ENCODE measurements at places on chromosomes 16 and 17. TPM values are rescaled to one million over a fixed set of nuclear protein-coding genes. Genes with fewer than 3 reads are reported as not detected.

The IGF2BP1 gene
- not detected for total RNA-seq

The MAPK7 gene
- total RNA-seq, result 35.3 TPM

- no peaks in the 10 kb centered on the region for H3K27me3 ChIP-seq
- no peak overlapping the region for H3K27ac ChIP-seq
- no peak overlapping the region for H3K4me3 ChIP-seq
- no peaks in the 10 kb centered on the region for H3K36me3 ChIP-seq
- DNase-seq, result no peak
These were observed 79.1 kb upstream of the SEC14L1 start for GRCh38 chr17:77061669-77062068.

GRCh38 chr17:21291862-21292261 is 7.4 kb downstream of the MAP2K3 start:
- no peak overlapping the region for H3K4me3 ChIP-seq
- no peaks in the 10 kb centered on the region for H3K36me3 ChIP-seq
- H3K4me1 ChIP-seq, result peaks cover 88% of the 10 kb centered on the region
- H3K27me3 ChIP-seq, result no peaks in the 10 kb centered on the region

DNA sequence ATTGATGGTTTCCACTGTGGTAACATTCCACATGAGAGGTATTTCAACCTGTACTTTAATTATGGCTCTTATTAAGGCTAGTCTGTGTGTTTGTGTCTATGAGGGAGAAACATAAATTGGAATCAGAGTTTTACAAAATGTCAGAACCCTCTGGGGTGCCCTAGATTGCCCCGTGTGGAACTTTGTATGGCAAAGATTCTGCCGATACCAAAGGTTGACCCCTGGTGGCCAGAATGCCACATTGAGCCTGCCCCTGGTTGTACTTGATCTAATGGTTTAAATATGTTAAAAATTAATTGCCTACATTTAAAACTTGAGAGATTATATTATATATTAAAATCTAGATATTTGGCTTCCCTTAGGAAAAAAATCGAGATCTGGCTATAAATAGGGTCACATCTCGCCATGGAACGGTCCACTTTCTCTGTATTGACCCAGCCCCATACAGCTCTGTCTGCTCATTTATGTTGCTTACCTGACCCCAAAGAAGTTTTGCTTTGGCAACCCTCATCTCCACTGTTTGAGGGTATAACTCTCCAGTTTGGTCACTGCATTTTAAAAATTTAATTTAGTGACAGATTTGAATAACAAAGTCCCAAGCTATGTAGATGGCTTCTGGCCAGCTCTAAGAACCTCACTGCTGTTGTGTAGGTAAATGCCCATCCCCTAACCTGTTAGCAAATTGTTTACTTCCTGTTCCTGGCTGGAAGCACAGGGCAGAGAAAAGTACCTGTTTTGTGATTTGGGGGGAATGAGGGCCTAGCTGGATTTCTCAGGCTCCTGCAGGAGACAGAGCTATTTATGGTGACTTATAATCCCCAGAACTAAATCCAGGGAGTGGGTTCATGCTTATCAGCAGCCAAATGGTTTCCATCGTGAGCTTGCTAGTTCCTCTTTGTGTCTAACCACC is 95.0 kb downstream of the PLCG2 start:
- H3K4me1 ChIP-seq, result no peaks in the 10 kb centered on the region
- H3K4me3 ChIP-seq, result no peak overlapping the region
- no peak for DNase-seq
